NAMALWA (cell line): ENCODE measurements at places on chromosomes 5 and 9.

DNA sequence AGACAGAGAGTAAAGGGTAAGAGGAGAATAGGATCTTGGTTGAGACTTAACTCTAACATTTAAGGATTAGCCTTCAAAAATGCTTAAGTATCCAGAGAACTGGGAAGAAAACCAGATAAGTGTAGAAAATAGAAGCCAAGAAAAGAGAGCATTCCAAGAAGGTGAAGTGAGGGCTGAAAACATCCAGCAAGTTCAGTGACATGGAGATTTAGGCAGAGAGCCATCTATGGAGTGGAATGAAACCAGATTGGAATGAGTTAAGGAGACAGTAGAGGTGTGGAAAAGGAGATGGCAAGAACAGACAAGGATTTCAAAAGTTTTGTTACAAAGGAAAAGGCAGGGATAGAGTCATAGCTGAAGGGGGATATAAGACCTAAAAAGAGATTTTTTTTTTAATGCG, 188.1 kb downstream of the TRPM3 start:
- DNase-seq = no peak

GRCh38 chr9:846852-847251, 5.4 kb downstream of the DMRT1 start:
- DNase-seq = no peak

DNA sequence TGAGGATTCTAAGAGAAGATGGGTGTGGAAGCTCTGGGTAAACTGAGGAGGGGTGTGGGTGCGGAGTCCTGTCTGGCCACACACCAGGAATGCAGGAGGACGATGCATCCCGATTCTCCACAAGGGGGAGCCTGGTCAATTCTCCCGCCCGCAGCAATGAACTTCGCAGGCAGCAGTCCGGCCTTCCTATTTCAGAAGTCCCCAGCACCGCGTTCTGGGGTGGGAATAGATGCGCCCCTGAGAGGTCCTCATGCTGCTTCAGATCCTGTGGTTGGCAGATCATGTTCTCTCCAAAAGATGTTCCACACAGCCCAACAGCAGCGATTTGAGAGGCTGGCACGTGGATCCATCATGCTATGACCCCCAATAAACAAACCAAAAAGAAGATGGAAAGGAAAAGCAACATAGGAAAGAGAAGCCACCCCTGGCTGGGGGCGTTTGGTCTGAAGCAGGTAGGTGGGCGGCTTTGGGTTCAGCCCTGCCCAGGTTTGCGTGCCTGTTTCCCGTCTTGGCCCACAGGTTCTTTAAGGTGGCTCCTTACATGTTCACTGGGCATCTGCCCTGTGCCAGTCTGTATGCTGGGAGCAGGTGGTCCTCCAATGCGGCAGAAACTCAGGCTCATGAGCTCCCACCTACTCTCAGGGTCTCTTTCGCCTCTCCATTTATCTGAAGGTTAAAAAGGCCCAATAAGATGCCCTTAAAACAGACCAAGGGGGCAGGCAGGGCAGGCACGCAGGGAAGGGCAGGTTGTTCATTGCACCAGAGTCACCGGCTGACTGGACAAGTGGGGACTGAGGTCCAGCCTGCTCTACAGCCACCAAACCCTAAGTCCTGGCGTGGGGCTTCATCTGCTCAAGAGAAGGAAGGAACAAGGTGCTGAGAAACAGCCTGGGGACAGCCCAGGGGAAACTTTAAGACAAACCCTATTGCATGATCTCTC, 171.6 kb downstream of the PAX5 start:
- no peak for DNase-seq

- DNase-seq = no peak
Measured at GRCh38 chr9:10903969-10904368, 291.2 kb upstream of the PTPRD start.

- DNase-seq = no peak
Measured at GRCh38 chr9:450057-450456, 235.4 kb downstream of the DOCK8 start.

DNA sequence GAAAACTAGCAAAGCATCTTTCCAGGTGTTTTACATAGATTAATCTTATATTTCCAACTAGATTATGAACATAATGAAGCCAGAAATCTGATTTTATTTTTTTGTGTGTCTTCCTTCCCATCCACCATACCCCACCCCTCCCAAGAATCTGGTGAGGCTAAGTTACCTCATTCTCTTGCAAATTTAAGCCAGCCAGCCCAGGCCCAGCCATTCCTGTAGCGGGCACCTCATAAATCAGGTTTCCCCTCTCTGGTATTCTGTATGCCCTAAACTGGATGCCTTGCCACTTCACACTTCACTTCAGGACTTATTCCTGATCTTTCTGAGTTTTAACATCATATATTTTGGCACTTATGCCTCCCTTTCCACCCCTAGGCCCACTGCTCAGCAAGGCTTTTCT, 21.8 kb downstream of the C9 start:
- DNase-seq = no peak

DNA sequence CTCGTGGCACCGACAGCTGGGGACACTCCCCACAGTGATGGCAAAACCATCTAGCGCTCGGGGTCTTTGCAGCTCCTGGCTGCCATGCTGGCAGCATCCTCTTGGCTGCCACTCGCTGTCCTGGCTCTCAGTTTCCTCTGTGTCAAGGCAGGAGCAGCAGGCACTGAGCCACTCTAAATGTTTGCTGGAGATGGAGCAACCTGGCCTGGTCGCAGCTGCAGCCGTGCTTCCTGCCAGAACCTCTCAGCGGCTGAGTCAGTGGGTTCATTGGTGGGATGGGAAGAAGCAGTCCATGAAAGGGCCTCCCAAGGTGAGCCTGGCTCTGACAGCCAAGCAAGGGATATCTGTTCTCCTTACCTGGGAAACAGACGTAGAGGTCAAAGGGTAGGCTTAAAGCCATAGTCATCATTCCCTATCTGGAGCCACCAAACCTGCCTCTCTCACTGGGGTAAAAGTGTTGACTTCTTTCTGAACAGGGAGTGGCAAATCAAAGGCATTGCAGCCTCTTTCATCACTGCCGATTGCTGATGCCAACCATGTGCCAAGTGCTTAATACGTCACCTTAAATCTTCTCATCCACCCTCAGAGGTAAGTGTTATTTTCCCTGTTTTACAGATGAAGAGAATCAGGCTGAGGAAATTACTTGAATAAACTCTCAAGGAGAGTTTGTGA, 304.8 kb upstream of the ZNF462 start:
- DNase-seq = no peak

DNA sequence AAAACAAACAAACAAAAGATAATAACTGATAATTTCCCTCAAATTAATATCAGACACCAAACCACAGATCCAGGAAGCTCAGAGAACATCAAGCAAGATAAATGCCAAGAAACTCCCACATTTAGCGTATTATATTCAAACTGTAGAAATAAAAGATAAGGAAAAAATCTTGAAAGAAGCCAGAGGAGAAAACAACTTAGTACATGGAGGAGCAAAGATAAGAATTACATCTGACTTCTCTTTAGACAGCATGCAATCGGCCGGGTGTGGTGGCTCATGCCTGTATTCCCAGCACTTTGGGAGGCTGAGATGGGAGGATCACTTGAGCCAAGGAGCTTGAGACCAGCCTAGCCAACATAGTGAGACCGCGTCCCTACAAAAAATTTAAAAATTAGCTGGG, 17.2 kb upstream of the MLANA start:
- no peak for DNase-seq

DNA sequence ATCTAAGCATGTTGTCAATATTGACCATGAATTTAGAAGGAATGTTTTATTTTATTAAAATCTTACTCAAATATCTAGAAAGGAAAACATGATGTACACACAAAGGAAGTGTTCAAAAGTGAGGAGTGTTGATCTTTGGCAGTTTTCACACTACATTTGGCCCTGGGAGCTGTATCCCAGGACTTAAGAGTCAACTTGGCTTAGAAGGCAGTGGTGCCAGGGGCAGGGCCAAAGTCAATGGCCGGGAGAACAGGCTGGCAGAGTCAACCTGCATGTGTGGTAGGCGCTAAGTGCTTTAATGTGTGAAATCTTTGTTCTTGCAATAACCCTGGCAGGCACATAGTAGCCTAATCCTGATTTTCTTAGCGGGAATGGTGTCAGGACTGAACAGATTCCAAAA, 228.4 kb downstream of the TENT4A start:
- DNase-seq = no peak

DNA sequence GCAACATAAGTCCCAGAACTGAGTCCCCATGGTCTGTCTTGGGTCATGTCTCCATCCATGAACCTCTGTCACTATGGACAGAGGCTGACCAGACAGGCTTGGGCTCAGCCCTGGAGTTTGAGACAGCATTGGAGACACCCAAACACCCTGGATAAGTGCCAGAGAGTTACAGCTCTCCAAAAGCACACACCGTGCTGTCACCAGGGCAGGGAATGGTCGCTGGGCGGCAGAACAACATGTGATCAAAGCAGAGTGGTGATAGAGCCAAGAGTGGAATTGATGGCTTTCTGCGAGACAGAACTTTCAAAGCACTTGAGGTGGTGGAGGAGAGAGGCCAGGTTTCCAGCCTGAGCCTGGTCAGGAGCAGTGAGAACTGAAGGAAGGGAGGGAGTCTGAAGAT, 50.1 kb downstream of the DRD1 start:
- no peak for DNase-seq

DNA sequence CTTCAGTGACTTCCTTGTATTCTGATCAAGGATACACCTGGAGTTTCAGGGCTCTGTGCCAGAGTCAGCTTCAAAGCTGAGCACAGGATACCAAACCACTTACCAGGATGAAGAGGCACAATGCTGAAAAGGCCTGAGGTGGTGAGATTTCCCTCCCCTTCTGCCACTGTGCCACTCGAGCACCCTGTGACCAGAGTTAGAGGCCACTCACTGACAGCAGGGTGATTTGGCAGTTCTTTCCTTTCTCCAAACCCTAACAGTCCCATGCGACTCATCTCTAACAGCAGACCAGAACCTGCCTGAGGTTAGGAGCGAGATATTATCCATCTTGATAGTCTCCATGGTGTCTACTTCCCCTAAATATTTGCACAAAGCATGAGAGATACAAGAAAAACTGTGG, 1.8 kb downstream of the PLGRKT start:
- no peak for DNase-seq

DNA sequence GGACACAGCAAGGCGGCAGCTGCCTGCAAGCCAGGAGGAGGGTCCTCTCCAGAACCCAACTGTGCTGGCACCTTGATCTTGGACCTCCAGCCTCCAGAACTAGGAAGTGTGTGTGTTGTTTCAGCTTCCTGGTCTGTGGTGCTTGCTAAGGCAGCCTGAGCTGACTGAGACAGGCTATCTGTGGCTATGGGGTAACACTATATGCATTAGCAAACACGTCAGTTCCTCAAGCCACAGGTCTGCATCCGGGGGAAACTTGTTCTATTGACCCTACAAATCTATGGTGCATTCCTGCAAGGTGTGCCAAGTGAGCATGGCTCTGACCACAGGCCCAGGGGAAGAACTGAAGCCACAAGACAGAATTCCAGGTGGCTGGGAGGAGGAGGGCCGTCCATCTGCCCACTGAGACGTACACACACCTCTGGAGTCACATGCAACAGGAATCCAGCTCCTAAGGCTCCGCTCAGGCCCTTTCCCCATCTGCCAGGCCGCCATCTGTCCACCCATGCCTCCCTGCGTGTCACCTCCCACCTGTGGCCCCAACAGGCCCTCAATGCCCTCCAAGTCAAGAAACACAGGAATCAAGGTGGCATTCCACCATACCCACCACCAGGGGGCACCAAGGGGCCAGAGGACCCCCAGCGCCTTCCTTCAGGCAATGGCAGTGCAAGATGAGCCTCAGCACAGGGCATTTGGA, 174.9 kb downstream of the ROR2 start:
- peak; percentile 81 for DNase-seq

DNA sequence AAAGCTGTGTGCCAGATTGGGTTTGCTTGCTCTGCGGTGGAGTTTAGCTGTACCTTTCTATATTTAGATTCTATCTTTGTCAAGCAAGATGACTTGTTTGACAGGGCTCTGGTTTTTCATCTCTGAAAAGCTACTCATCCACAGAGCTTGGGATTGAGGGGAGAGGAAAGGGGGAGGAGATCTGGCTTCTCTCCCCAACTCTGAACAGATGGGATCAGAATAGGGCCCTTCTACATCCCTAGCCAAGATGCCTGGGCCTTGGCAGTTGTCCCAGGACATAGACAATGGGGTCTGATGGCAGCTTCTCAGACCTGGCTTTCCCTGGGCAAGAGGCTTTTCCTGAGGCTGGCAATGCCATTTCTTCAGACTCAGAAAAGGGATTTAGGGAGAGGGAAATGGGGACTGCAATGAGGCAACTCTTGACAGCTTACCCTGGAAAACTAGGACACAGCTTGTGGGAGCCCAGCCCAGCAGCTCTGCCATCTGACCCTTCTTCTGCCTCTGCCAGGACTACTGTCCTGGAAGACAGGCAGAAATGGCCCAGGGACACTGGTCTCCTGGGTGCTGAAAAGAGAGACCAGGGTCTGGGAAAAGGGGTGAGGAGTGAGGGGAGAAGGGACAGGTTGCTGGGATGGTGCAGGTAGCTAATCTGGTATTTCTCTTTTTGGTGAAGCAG, 50.2 kb upstream of the ASTN2 start:
- no peak for DNase-seq

GRCh38 chr5:20694121-20694520, 706.1 kb upstream of the CDH18 start:
- DNase-seq = no peak

DNA sequence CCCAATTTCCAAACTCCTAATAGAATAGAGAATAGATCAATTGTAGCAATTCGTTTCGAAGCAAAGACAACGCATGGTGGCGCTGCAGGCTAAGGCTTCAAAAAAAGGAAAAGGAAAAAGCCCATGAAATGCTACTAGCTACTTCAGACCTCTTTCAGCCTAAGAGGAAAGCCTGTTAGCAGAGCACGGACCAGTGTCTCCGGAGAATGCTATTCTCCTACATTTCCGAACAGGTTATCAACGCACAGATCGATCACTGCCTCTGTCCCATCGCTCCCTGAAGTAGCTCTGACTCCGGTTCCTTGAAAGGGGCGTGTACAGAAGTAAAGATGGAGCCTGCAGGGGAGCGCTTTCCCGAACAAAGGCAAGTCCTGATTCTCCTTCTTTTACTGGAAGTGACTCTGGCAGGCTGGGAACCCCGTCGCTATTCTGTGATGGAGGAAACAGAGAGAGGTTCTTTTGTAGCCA, at the start of gene PCDHB15:
Gene PCDHB15 (plus strand): TSS at position 146 of the 468 bp plus-strand sequence. CDS start 184 bp downstream, at position 330.
- DNase-seq = peak; percentile 65

- DNase-seq = no peak
Measured at GRCh38 chr9:75133396-75133795, 45.1 kb downstream of the OSTF1 start.

- DNase-seq = no peak
Measured at GRCh38 chr9:19895006-19895405, 106.2 kb upstream of the SLC24A2 start.

GRCh38 chr5:161851691-161852299, 3.9 kb downstream of the GABRA1 start:
- DNase-seq = peak; percentile 44

DNA sequence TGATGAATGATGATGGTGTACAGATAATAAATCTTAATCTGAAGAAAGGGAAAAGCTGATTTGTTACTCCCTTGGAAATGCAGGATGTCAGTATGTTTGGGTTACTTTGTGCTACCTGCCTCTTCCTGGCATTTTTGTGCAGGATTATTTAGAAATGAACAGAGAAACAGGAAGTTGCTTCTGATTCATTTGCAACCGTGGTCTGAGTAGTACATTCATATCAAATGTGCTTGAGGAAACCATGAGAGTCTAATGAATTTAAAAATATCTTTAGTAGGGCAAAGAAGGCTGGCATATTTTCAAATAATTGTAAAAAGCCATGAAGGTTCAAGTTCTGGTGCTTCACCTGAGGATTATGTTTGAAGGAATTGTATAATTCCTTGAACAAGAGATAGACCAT, 391.6 kb downstream of the TMEM161B start:
- no peak for DNase-seq

GRCh38 chr5:392431-392988, 50.5 kb upstream of the EXOC3 start:
- peak; percentile 40 for DNase-seq

- no peak for DNase-seq
Measured at GRCh38 chr9:17025281-17025680, 109.6 kb upstream of the CNTLN start.
